ENCODE measurements at places on chromosomes 2 and 18.

- DNase-seq = no peak
Observed at GRCh38 chr18:66874812-66875474, 271.1 kb upstream of the CDH19 start.

GRCh38 chr2:30947686-30948085, 140.4 kb upstream of the CAPN13 start:
- no peak for DNase-seq

DNA sequence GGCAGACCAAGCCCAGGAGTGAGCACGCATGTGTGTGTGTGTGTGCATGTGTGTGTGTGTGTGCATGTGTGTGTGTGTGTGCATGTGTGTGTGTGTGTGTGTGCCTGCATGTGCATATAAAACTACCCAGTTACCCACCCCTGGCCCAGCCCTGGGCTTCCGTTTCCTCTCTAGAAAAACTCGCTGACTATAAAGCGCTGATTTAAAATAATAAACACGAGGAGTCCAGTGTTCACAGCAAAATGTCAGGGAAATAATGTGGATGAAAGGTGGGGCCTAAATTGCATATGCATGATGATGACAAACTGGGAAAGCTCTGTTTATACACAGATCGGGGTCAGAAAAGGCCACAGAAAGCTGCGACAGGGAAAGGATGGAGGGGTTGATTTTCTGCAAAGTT, 7.5 kb downstream of the ADCY3 start:
- no peak for DNase-seq

DNA sequence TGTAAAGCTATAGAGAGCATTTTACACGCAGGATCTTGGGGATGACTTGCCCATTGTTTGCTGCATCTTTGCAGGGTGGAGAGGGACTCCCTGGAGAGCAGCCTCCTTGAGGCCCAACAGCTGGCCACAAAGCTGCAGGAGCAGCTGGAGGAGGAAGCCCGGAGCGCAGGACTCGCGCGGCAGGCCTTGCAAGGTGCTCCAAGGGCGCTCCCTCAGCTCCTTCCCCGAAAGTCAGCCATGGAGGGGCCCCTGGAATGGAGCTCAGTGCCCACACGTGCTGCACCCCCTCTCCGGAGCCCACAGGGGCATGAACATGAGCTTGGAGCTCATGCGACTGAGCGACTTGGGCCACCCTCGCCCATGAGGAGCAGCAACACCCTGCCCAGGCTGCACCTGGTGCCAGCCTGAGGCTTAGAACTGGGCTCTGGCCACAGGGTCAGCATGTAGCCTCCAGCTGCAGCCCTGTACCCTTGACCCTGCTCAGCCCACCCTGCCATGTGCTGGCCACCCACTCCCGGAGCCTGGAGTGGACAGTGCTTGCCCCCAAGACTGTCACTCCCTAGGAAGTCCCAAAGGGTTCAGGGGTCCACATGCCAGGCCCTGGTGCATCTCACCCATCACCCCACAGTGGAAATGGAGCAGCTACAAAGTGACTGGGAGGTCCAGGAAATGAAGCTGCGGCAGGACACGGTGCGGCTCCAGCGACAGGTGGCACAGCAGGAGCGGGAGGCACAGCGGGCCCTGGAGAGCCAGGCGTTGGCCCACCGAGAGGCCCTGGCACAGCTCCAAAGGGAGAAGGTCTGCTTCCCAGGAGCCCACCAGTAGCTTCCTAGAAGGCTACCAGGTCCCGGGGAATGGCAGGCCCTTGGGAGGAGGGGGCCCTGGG, 43.0 kb downstream of the CROCC2 start:
- DNase-seq = no peak
